Skeletal muscle cell (primary cell): ENCODE measurements at places on chromosomes 1 and 21.

DNA sequence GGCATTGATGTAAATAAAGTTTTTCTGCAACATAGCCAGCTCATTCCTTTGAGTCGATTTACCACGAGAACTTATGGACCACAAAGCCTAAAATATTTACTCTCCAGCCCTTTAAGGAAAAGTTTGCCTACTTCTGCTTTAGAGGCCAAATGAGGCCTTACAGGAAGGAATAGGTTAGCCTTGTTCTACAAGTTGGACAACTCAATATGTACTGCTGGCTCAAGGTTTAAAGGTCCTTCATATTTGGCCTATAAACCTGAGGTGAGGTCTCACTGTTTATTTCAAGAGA is 144.5 kb upstream of the DNAH14 start:
- peak; percentile 31 for DNase-seq

GRCh38 chr1:18941221-18942141 is 15.0 kb downstream of the IFFO2 start:
- peak; percentile 75 for DNase-seq

DNA sequence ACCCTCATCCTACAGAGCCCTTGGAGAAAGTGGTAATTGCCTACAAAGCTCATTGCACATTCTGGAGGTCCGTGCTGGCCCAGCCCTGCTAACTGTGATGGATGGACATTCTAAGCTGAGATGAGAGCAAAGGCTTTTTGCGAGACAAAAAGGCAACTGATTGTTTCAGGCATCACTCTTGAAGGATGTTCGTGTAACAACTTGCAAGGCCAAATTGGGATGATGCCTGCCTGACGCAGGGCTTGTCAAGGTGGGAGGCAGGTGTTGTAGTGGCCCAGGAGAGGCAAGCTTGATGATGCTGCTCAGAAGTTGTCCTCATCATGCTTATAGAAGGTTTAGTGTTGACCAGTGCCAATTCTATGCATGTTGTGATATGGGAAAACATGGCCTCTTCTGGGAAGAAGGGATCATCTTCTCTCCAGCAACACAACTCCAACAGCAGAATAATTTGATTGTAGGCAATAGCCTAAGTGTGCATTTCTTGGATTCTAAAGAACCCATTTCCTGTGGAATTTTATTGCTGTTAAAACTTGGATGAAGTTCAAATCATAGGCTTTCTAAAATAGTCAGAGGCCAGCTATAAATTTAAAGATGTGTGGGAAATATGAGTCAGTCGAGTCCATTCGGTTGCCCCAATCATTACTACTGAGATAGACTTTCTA is 102.5 kb upstream of the COA6 start:
- no peak for DNase-seq

DNA sequence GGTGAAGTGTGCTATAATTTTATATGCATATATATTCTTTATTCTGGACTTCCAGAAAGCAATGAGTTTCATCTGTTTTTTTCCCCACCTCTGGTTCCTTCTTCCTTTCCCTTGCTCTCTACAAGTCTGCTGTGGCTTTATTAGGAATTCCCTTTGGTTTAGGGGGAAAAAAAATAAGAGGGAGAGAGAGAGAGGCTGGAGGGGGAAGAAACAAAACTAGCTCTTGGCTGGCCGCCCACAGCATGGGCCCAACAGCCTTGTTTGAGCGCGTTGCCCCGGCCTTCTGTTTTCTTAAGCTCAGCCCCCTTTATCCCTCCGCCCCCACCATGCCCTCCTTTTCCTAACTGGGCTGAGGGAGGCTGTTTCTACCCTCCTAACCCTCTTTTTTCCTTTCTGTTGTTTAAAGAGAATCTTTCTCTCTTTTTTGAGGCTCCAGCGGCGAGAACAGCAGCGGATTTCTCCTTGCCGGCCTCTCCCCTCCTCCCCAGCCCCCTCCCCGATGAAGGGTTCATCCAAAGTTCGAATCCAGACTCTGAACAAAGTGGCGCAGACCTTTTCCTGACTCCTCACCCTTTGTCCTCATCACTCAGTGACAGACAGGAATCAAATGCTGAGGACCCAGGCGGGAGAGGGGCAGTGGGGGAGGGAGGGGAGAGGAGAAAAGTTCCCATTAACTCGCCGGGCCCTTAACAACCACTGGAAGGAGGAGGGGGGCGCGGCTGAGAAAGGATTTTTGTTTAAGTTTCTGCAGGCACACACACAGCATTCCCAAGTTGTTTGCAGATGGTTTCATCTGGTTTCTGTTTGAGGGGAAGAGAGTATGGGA is 29.7 kb downstream of the PBX1 start:
- peak; percentile 56 for DNase-seq

GRCh38 chr1:15610167-15610566 is 7.1 kb upstream of the DDI2 start:
- DNase-seq, result no peak

DNA sequence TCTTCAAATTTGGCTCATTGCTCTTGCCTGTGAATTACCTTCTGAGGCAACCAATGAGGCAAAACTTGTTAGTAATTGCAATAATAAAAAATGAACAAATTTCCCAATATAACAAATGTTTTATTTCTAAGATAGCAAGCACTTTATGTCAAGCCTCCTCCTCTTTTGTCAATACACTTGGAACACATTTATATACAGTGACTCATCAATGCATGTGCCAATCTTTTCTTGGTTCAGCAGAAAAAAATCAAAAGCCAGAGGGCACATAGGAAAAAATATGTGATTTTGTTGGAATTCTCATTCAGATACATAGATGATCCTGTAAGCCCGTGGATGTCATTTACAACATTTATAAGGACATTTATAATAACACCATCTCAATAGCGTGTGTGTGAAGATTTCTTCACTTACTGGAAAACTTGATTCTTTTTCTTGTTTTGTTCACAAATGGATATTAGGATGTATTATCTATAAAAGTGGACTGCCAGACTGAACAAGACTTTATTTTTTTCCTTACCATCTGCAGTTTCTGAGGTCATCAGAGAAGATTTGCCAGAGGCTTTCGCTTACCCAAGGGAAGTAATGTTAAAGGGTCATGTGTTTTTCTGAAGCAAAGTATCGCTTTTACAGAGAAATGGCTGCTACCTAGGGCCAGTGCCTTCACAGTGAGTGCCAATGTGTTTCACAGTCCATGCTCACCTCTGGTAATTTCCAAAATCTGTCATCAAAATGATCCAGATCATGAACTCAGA is 645.7 kb upstream of the PTBP2 start:
- no peak for DNase-seq

DNA sequence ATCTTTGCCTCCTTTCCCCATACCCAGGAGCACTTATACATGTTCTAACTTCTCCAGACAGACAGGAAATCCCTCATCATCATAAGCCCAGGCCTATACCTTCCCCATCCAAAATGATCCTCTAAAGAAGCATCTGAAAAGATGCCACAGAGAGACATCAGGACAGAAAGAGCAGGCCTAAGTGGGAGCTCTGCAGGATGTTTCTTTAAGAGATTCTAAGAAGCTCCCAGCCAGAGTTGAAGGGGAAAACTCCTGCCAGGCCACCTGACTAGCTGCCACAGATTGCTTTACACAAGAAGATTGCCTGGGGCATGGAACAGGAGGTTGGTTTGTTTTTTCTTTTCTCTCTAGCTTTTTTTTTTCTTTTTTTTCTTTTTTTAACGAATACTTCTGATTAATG is 275.8 kb downstream of the VAV3 start:
- DNase-seq, result no peak

GRCh38 chr1:54997711-54997986 is 1.1 kb upstream of the BSND start:
- no peak for DNase-seq

DNA sequence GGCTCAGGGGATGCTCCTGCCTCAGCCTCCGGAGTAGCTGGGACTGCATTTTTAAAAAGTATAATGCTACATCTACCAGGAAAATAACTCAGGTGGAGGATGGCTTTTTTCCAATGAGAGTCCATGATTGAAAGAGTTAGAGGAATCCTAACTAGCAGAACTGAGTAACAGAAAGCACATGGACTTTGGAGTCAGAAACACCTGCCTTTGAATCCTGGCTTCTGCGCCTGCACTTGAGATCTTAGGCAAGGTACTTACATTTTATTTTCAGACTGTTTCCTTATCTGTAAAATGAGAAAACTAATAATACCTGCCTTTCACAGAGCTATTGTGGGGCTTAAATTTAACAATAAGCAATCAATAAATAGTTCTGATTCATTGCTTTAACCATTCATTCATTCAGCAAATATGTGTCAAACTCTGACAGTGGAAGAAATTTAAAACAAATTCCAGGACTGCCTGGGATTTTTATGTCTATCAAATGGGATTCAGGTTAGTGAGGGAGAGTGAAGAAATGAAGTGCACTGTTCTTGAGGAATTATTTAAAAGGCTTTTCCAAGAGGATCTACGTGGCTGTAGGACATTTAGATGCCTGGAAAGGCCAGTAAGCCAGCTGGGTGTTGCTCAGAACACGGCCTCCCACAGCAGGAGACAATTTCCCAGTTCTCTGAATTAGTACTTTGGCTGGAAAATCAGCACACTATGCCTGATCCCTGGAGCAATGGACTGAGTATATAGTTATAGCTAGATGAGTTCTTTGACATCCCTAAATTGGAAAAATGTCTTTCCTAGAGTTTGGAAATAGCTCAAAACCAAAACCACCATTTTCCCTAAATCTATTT is 12.8 kb upstream of the LBR start:
- DNase-seq, result no peak

DNA sequence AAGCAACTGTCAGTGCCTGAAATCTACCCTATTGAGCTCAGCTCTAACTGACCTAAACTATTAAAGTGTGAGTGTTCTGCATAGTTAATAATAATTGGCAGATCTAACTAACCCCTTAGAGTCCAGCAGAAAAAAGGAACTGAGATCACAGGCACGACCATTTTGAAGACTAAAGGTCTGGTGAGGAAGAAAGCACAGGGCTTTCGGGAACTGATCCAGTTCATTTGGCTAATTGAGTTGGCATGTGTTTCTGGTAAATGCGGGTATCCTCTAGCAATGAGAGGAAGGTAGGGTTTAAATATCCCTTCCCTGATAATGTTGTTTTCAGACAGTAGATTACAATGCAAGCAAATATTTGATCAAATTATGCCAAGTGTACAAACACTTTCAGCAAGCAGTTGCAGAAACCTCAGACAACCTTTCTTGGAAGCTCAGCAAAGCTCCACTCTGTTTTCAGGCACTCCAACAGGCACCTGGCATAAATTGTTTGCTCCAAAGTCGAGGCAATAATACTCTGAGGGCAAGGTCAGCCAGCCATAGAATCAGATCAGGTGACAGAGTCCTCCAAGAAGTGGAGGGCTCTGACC is 100.8 kb downstream of the KCNK1 start:
- DNase-seq, result no peak

GRCh38 chr1:91555821-91556531 is 55.3 kb downstream of the CDC7 start:
- DNase-seq, result peak; percentile 85

DNA sequence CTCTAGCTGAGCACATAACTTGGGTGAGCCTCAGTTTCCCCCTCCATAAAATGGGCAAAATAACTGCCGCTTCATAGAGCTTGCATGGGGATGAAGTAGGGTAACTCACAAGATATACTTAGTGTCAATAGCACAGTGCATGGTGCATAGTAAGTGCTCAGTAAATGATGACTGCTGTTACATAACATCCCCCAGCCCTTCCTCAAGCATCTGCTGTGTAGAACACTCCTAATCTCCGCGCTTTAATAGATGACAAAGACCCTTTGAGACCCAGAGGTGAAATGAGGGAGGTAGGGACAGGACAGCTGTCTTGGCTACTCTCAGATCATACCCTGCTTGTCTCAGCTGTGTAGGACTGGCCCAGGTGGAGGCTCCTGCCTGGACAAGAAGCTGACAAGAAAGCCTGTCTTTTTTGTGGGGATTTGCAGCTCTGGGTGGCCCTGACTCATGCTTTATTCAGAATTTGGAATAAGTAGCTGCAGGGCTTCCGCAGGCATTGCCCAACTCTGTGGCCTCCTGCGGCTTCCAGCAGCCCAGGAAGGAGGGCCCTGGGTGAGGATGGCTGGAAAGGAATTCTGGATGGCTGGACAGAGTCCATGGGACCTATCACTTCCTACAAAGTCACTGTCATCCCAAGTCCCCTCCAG is 20.7 kb upstream of the PADI4 start:
- DNase-seq, result peak; percentile 52

DNA sequence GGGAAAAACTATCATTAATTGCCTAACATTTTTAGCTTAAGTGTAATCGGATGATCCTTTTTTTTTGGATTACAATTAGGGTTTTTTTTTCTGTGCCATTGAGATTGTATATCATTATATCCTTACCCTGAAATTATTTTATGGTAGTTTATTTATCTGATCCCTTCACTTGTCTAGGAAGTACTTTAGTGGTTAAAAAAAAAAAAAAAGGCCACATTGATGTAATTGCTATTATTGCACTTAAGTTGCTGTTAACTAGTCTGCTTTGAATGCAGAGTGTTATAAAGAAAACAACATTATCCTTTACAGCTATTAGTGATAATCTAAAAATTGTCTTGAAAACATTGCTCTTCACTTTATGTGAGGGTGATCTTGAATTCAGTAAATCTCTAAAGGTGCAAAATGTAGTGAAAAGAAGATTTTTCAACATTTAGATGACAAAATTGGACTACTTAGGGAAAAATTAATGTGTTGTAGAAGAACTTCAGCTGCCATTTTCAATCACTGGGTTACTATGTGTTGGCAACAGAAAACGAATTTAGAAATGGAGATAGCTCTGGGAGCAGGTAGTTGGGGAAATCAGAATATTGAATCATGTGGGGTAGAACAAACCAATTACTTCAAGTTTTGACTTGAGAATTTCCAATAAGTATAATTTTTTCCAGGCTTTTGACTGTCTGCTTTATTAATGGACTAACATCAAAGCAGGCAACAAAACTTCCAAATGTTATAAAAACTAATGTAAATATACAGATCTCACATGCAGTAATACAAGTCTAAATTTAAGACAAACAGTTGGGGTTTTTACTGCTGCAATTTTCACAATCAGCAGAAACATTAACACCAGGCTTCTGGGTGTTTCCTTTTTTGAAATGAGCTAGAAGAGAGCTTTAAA is 5.0 kb downstream of the ADGRL2 start:
- DNase-seq, result no peak

GRCh38 chr1:167618366-167618765 is 11.7 kb upstream of the RCSD1 start:
- DNase-seq, result no peak

DNA sequence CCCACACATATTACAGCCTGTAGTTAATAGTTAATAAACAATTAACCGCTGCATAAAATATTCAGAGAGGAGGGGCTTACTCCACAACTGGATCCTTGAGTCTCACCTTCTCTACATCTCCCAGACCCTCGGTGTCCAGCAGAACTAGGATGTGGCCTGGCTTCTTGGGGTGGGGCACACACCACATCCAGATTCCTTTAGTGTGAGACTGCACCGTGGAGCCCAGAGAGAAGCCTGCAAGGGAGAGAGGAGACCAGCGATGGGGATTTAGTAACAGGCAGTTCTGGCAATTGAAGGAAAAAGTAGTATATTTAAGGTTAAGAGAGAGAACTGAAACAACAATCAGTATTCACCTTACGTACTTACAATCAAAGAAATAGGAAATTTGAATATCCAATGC is 4.9 kb downstream of the GBP1 start:
- DNase-seq, result no peak
